ENCODE measurements at places on chromosomes 5 and 9.

- no peak for DNase-seq
These were observed at the start of gene TRPM6 for GRCh38 chr9:74887041-74887980. TSS of gene TRPM6 (minus strand) at chr9:74887921. CDS start at chr9:74887856, 65 bp downstream.

DNA sequence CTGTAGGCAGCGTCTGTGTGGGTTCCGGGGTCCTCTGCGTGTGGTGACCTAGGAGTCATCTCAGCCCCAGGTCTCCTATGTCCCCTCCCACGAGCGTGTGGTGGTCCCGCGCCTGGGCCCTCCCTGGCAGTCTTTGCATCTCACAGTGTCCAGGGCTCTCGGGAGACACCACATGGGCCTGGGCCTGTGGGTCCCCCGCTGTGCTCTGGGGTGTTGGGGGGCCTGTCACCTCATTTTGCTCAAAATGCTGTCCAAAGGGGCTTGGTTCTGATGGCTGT, 27.1 kb downstream of the CEP72 start:
- DNase-seq: no peak

GRCh38 chr5:94209774-94210355, 408.5 kb downstream of the KIAA0825 start:
- no peak for DNase-seq

DNA sequence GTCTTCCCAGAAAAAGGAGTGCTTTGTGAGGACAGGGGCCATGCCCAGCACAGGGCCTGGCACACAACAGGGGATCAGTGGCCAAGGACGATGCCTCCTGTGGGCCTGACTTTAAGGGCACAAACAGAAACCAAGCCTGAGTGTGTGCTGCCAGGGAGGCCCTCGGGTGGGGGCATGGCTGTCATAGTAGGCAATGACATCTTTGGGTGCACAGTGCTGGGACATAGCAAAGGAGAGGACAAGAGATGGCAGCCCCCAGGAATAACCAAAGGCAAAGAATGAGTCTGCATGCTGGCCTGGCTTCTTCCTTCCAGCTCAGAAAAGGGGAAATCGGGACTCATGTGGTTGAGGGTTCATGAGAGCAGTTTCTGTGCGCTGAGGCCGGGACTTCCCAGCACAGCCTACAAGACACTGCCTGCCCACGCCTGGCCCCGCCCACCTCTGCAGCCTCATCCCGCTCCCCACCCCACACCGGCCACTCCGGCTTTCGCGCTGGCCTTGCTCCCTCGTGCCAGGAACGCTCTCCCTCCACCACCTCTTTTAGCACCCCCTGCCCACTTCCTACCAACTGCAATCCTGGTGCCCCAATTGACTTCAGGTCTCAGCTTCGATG, 13.8 kb upstream of the LHX2 start:
- DNase-seq: no peak

- no peak for DNase-seq
These were observed 50.8 kb upstream of the NOTCH1 start for GRCh38 chr9:136596630-136597031.

DNA sequence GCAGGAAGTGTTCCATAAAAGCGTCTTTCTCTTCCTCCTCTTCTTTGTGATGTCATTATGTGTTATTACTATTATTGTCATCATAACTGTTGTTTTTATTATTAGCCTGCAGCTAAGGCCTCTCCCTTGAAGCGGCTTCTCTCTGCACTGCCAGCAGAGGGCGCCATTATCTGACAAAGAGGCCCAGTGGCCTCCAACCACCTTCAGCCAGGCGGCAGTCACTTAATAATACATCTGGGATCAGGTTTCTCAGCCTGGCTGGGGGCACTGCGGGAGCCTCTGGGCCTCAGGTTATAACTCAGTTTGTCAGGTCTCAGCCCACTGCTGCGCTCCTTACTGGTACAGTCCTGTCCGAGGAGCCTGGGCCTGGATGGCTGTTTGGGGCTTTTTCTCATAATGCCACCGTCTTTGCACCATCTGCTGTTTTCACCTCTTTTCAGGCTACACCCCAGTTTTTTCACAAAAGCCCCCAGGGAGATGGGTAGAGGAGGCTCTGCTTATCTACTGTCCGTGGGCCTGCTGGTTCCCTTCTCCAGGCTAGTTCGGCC, 281.9 kb downstream of the NSG2 start:
- no peak for DNase-seq

DNA sequence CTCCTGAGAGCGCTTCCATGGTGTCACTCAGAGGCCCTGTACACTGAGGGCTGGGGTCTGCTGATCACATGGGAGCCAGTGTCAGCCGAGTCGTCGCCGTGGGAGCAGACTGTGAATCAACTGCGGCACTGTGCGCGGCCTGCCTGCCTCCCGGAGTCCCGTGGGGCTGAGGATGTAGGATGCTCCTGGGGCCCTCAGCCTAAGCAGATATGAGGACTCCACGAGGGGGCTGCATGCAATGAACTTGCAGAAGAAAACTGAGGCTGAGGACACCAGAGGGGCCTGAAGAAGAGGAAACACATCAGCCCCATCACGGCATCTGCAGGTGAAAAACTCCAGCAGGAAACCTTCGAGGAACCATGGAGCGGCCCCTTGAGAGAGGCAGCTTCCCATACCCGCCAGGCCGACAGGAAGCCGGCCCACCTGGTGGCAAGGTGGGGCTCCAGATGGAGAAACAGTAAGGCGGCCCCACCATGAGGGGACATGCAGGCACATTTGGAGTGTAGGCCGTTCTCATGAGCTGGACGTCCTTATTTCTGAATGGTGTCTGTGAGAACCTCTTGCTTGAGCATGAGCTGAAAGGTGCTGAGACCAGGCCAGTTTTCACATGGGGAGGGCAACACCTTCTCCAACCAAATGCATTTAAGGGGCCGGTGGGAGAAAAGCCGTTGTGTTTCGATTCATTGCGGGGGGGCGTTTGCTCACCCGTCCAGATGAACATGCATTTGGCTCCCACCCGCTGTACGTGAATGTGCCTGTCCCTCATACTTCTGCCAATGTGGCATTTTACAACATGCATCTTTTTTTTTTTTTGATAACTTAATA, 35.2 kb upstream of the ADAMTS2 start:
- no peak for DNase-seq

- DNase-seq: no peak
These were observed 13.4 kb upstream of the LTC4S start for GRCh38 chr5:179780362-179780761.

Measured in stimulated activated CD8-positive, alpha-beta memory T cell treated with anti-CD3 and anti-CD28 coated beads, Interleukin-7, amount 100 ng/mL, for 24 hours (primary cell).